ENCODE measurements at places on chromosomes 5 and 9. TPM values are rescaled to one million over a fixed set of nuclear protein-coding genes. Genes with fewer than 3 reads are reported as not detected.

- H3K27ac ChIP-seq, result no peak overlapping the region
- DNase-seq, result no peak
- no peaks in the 10 kb centered on the region for H3K4me1 ChIP-seq
- no peak overlapping the region for H3K4me3 ChIP-seq
- H3K27me3 ChIP-seq, result no peaks in the 10 kb centered on the region
Measured at GRCh38 chr5:38330207-38330606, 71.8 kb downstream of the EGFLAM start.

DNA sequence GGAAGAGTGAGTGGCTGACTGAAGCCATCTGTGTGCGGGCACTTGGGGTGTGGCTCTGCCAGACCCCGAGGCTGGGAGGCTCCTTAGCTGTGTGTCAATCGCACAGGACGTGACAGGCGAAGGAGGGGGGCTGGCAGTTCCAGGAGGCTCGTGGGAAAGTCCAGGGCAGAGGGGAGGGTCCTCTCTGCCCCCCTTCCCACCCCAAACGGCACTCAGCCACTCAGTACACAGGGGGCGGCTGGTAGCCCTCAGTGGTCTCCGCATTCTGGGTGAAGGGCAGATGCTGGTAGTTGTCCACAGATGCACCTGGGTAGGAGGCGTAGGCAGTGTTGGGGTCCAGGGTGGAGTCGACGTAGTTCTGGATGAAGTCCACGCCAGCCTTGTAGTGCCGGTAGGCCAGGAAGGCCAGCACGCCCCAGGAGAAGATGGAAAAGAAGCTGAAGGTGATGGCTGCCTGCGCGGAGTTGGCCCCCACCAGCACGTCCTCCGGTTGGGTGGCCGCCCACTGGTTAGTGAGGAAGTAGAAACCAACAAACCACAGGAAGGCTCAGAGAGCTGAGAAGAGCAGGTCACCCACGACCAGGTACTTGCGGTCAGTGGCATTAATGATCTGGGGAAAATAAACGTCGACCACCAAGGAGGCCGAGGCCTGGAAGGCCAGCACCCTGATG, 85.4 kb upstream of the CEP78 start:
- H3K4me1 ChIP-seq, result no peaks in the 10 kb centered on the region
- no peak for DNase-seq
- no peaks in the 10 kb centered on the region for H3K36me3 ChIP-seq

DNA sequence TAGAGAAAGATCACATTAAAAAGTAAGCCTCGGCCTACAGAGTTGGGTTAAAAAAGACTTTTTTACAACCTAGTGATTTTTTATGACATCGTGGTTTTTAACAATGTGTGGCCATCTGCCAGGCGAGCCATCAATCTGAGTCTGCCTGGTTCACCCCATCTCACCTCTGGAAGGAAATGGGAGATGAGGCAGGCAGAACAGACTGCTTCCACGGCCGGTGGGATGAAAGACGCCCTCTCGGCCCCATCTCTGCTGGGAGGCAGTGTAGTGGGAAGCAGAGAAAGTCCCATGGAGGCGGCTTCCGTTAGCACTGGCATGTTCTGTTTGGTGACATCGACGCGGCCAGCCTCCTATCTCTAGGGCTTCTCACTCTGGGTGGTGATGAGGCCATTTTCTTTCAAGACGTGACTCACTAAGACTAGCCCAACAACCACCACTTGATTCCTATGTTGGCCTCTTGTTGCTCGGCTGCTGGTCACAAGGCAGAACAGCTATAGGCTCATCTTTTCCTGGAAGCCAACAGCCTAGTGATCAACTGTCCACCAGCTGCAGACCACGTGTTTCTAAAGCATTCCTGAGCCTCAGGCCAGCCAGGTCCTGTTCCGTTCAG, 132.4 kb upstream of the OTULINL start:
- DNase-seq, result no peak
- H3K4me3 ChIP-seq, result no peak overlapping the region
- H3K27ac ChIP-seq, result peak overlapping the region; percentile 51
- peaks cover 55% of the 10 kb centered on the region for H3K4me1 ChIP-seq
- no peaks in the 10 kb centered on the region for H3K27me3 ChIP-seq
- no peaks in the 10 kb centered on the region for H3K36me3 ChIP-seq

GRCh38 chr5:945691-946551, 53.2 kb downstream of the TRIP13 start:
- H3K4me3 ChIP-seq, result no peak overlapping the region
- no peak overlapping the region for H3K27ac ChIP-seq
- no peak for DNase-seq
- H3K36me3 ChIP-seq, result no peaks in the 10 kb centered on the region
- no peaks in the 10 kb centered on the region for H3K27me3 ChIP-seq

- no peaks in the 10 kb centered on the region for H3K36me3 ChIP-seq
- no peak for DNase-seq
- no peaks in the 10 kb centered on the region for H3K27me3 ChIP-seq
- no peak overlapping the region for H3K4me3 ChIP-seq
- peaks cover 22% of the 10 kb centered on the region for H3K4me1 ChIP-seq
- peak overlapping the region; percentile 94 for H3K27ac ChIP-seq
Measured at GRCh38 chr9:115036691-115037090, 81.3 kb downstream of the TNC start.

Gene ARHGEF37
- 11.4 TPM for total RNA-seq

Gene MPDZ
- 61.2 TPM for total RNA-seq

DNA sequence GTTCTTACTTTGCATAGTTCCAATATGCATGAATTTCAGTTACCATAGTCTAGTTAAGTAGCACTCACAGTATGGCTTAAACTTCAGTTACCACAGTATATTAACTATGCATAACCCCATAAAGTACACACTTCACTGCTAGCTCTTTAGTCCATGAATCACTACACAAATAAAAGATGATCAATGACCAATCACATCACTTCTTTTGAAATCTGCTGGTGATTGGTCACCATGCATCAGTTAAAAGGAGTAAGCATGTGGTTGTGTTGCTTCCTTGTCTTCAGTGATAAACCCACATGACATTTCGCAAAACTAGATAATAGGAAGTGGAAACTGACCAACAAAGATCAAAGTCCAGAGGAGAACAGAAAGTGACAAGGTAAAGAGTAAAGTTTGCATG, 79.0 kb downstream of the TAF11L14 start:
- H3K4me3 ChIP-seq, result no peak overlapping the region
- H3K27me3 ChIP-seq, result no peaks in the 10 kb centered on the region
- H3K4me1 ChIP-seq, result no peaks in the 10 kb centered on the region
- no peak overlapping the region for H3K27ac ChIP-seq
- DNase-seq, result no peak

Gene FBXL7
- 31.7 TPM for total RNA-seq

- no peaks in the 10 kb centered on the region for H3K36me3 ChIP-seq
- DNase-seq, result no peak
- H3K4me1 ChIP-seq, result no peaks in the 10 kb centered on the region
- no peaks in the 10 kb centered on the region for H3K27me3 ChIP-seq
- no peak overlapping the region for H3K4me3 ChIP-seq
Measured at GRCh38 chr5:15609076-15609725, 109.2 kb downstream of the FBXL7 start.

DNA sequence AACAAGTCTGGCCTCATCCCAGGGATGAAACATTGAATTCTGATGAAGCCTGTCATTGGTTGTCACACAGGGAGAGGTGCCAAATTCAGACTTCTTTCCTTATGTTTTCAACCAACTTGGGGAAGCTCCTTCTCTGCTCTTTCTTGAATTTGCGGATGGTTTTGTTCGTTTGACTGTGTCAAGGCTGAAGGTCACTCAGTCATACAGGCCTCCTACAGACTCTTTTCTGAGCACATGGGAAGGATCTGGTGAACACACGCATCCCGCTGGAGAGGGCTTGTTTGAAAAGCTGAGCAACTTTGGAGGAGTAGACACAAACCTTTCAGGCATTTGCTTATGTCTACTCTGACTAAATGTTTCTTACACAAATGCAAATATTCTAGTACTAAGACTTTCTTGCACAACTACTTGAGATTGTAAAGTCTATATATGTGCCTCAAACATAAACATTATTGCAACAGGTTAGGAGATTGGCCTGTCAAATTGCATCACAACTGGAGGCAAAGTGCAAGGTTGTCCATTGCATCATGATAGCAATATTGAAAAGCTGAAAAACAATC, 151.5 kb upstream of the NR3C1 start:
- no peak overlapping the region for H3K27ac ChIP-seq
- no peaks in the 10 kb centered on the region for H3K27me3 ChIP-seq
- H3K36me3 ChIP-seq, result no peaks in the 10 kb centered on the region
- no peak overlapping the region for H3K4me3 ChIP-seq

Gene TAF1L
- total RNA-seq, result not detected

DNA sequence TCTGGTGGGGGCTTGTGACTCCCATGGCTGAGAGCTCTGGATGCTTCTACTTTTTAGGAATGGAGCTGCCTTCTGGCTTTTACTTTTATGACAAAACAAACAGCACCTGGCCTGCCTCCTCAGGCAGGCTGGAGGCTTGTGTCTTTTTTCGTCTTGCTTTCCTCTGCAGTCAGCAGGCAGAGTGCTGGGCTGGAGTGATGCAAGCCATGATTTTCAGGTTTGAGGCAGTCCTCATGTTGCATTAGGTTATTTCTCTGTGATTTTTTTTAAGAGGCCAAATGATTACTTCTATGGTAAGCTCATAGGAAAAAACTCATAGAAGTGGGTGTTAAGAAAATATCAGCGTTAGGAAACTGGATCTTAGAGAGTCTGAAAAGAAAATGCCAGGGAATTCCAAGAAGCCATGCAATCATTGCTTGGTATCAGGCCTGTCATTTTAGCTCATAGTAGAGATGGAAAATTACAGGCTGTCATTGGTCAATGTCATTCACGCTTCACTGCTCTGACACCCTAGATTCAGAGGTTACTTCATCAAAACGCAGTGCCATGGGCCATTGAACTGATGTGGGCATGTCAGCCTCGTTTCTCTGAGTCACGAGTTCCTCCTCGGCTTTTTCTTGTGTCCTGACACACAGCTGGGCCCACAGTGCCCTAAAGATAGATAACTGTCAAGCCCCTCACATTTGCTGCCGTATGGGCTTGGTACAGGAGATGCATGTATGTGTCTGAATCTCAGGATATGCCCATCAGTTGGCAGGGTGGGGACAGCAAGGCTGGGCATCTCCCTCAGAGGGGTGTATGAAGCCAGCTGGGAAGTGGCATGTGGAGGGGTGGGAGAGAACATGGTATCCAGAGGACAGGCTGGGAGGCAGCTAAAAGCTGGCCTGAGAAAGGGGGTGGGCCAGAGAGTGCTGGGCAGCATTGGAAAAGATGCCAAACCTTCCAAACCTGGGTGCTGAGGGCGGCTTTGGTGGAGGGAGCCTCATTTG, 151.8 kb downstream of the HSPA4 start:
- no peaks in the 10 kb centered on the region for H3K27me3 ChIP-seq
- H3K27ac ChIP-seq, result no peak overlapping the region
- no peaks in the 10 kb centered on the region for H3K4me1 ChIP-seq
- H3K36me3 ChIP-seq, result no peaks in the 10 kb centered on the region
- DNase-seq, result no peak

DNA sequence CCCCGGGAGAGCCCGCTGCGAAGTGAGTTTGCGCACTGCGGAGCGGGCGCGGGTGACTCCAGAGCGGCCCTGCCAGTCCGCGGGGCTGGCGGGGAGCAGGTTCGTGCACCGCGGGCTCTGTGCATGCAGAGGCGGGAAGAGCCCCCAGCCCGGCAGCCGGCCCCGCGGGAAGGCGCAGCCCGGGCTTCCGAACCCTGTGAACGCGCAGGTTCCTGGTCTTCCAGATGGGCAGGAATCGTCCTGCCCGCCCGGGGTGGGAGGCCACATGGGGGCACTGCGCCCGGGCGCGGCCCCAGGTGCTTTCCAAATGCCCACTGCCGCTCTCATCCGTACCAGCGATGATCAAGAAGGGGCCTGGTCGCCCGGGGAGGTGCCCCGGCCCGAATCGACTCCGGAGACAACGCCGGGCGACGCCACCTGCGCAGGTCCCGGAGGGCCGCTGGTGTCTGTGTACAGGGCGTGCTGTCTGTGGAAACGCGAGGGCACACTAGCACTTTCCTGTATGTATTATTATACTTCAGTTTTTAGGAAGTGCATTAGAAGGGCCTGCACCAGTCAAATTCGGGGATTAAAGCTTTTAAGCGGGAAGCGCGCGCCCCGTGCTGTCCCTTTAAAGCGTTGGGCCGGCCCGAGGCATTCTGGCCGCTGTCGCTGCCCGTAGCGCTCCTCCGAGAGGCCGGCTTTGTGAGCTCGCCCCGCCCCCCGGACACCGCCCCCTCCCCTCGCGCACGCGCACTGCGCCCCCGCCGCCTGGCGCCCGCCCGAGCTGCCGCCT, at the start of gene WDR5:
WDR5 (plus strand) TSS at position 740 of the 775 bp plus-strand sequence. CDS start 3,796 bp downstream, outside the sequence.
- H3K27ac ChIP-seq, result peak within 1 kb of the TSS; percentile 86
- DNase-seq, result peak; percentile 63
- peaks cover 52% of the 10 kb centered on the region for H3K4me1 ChIP-seq
- peaks cover 2% of the 10 kb centered on the region for H3K36me3 ChIP-seq
- no peaks in the 10 kb centered on the region for H3K27me3 ChIP-seq
- peak within 1 kb of the TSS; percentile 94 for H3K4me3 ChIP-seq

- no peak overlapping the region for H3K4me3 ChIP-seq
- DNase-seq, result no peak
- no peaks in the 10 kb centered on the region for H3K27me3 ChIP-seq
- H3K4me1 ChIP-seq, result no peaks in the 10 kb centered on the region
- H3K27ac ChIP-seq, result no peak overlapping the region
Measured at GRCh38 chr5:82754036-82754746, 323.0 kb downstream of the TMEM167A start.

- H3K4me3 ChIP-seq, result no peak overlapping the region
- DNase-seq, result no peak
- no peak overlapping the region for H3K27ac ChIP-seq
- H3K27me3 ChIP-seq, result no peaks in the 10 kb centered on the region
- H3K36me3 ChIP-seq, result no peaks in the 10 kb centered on the region
- no peaks in the 10 kb centered on the region for H3K4me1 ChIP-seq
Measured at GRCh38 chr9:72444435-72444834, 77.0 kb upstream of the TMC1 start.

DNA sequence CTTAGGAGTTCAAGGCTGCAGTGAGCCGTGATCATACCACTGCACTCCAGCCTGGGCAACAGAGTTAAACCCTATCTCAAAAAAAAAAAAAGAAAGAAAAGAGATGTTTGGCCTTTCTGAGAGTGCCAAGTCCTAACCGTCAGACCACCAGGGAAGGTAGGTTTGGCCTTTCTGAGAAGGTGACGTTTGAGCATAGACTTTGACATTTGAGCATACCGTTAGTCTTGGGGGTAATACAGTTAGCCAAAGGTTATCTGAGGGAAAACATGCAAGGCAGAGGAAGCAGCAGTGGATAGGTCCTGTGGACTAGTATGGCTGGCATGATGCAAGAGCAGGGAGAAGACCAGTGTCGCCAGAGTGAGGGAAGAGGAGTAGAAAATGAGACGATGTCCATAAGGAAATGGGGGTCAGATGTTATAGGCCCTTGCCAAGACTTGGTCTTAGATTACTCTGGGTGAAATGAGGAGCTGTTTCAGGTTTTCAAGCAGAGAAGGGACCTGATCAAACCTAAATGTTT, 50.2 kb downstream of the HSDL2 start:
- H3K4me1 ChIP-seq, result no peaks in the 10 kb centered on the region
- peaks cover 7% of the 10 kb centered on the region for H3K36me3 ChIP-seq
- DNase-seq, result no peak
- no peaks in the 10 kb centered on the region for H3K27me3 ChIP-seq
- H3K27ac ChIP-seq, result no peak overlapping the region
- no peak overlapping the region for H3K4me3 ChIP-seq
